ENCODE measurements at places on chromosomes 2 and 18.

- DNase-seq = no peak
Measured at GRCh38 chr2:135257383-135258090, 205.4 kb downstream of the RAB3GAP1 start.

GRCh38 chr2:85459771-85460170 lies 41.3 kb downstream of the SH2D6 start:
- no peak for DNase-seq

GRCh38 chr2:189076572-189076971 lies 102.4 kb downstream of the COL3A1 start:
- DNase-seq = no peak

- no peak for DNase-seq
Measured at GRCh38 chr2:163066085-163066484, 227.5 kb upstream of the KCNH7 start.

DNA sequence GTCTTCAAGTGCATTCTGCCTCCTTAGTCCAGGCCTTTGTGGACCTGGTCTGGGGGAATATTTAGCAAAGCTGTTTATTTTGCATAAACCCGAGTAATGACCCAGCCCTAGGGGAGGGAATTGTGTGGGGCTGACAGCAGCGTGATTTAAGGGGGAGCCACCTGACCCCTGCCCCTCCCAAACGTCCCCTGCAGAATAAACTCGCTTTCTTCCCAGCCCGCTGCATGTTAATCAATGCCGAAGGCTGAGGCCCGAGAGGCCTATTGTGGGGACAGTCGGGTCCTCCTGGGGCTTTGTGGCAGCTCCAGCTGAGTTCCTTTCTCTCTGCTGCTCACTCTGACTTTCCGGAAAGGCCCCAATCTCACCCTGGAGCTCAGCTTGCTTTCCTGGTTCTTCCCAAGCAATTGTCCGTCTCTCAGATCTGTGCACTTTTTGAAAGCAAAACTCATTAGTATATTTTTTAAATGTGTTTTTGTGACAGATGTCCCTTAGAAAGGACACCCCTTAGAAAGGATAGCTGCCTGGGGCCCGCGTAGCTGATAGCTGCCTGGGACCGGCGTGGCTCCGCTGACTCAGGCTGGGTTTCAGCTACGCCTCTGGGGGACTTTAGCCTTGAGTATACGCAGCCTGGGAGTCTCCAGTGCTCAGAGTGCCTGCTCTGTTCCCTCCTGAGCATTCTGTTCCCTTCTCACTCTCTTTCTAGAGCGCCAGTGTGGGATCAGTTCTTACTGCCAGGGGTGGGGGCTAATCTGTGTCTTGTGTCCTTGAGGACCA lies 158.3 kb downstream of the GLI2 start:
- DNase-seq = no peak

DNA sequence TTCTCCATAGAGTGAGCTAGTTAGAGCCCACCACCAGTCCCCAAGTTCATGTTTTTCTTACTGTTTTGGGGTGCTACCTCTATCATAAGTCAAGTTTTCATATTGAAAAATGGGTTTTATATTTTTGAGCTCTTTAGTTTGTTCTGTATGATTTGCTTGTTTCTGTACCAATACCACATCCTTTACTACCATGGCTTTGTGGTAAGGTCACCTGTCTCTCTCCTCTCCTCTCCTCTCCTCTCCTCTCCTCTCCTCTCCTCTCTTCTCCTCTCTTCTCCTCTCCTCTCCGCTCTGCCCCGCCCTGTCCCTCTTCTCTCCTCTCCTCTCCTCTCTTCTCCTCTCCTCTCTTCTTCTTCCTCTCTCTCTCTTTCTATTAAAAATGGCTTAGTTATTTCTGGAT lies 22.1 kb upstream of the LBH start:
- no peak for DNase-seq

DNA sequence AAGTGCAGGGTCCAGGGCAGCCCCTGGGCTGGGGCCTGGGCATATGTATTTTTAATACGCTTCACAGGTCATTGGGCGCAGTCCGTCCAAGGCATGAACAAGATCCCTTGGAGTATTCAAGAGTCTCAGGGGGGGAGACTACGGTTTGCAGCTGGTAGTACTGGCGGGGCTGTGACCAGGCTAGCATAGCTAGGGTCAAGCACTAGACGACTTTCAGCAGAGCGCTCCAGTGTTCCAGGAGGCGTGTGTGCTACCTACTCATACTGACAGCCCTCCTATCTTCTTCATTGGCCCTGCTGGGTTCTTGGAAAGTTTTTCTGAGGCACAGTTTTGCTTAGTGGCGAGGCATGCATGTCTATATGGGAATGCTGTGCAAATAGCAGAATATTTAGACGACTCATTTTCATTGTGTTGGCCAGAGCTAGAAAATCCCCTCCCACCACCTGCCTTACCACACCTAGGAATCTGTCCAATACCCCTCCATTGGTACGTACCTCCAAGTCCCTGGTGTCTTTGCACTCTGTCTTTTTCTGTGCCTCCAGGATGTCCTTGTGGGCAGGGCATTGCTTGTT lies 68.2 kb downstream of the GLI2 start:
- DNase-seq = no peak

DNA sequence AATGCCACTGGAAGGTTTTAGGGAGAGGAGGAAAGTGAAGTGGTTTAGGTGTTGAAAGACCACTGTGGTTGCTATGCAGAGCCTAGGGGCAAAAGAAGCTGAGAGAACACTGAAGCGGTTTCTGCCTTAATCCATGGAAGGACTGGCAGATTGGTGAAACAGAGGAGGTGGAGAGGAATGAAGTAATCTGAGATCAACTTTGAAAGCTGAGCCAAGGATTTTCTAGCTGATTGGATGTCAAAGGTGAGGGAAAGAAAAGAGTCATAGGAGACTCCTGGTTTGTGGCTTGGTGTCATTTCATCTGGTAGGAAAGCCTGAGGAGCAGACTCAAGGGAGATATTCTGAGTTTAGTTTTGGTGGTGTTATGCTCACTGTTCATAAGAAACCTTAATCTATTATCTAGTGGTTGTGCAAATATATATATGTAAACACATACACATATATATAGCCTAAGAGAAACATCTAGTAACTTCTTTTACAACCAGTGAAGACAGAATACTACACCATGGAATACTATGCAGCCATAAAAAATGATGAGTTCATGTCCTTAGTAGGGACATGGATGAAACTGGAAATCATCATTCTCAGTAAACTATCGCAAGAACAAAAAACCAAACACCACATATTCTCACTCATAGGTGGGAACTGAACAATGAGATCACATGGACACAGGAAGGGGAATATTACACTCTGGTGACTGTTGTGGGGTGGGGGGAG lies 134.1 kb upstream of the CREB1 start:
- DNase-seq = peak; percentile 3

DNA sequence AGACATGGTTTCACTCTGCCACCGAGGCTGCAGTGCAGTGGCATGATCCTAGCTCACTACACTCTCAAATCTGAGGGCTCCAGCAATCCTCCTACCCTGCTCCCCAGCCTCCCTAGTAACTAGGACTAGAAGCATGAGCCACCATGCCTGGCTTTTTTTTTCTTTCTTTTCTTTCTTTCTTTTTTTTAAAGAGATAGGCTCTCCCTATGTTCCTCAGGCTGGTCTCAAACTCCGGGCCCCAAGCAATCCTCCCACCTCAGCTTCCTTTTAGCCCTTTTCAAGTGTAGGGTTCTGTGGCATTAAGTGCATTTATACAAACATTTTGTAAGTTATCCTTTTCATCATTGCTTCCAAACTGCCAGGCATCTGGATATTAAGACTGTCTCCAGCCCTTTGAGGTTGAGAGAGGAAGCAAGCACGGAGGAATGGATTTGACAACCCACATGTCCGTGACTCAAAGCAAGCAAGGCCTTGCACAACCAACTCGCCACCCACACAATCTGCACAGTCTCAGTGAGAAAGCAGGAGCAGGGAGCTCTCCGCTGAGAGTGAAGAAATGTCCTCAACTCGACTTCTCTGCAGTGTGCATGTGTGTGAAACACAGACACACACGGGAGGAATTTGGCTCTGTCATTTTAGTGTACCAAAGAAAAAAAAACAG lies 65.6 kb downstream of the ATP8B1 start:
- peak; percentile 92 for DNase-seq

GRCh38 chr2:159774370-159774990 lies 23.5 kb downstream of the CD302 start:
- no peak for DNase-seq

DNA sequence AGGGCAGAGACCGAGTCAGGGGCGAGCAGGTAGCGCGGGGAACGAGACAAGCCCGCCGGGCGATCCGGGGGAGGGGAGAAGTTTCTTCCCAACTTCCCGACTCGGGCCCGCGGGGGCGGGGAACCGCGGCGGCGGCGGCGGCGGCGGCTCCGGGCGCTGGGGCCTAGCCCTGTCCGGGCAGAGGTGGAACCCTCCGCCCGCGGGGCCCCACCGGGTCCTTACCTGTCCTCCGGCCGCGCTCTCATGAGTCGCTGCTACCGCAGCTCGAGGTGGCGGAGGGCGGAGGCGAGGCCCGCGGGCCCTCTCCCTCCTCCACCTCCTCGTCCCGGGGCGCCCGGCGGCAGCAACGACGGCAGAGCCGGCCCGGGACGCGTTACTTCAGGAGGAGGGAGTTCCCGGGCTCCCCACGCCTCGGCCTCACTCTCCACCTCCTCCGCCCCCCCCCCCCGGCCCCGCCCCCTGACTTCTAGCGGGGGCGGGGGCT lies at the start of gene YES1:
TSS of gene YES1 (minus strand) at position 351 of the 484 bp plus-strand sequence. CDS start 55,415 bp downstream, outside the sequence.
- DNase-seq = peak; percentile 4

DNA sequence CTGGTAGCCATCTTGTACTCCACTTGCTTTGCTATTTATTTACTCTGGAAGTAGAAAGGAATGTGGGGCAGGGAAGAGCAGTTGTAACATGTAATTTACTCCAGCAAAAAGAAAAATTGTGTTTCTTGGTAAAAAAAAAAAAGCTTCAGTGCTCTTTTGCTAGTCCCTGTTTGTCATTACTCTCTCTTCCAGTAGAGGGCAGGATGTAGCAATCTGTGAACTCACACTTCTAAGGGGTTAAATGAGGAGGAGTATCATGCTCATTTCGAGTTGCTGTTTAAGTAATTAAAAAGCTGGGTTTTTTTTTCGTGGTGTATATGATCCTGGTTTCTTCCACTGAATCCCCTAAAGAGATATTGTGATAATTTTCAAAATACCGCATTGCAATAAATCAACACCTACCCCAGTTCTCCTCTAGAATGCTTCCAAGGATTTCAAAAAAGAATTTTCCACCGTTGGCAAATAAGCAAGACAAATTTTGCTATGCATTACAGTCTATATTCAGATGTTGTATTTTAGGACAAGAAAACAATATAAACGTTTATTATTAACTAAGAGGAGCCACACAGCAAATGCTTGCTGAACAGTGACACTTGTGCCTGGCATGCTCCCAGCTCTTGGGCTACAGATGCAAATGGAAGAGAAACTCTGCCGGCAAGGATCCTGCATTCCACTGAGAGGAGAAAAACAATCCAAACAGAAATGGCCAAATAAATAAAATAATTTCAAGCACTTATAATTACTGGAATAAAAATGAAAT lies 261.6 kb downstream of the ASXL3 start:
- no peak for DNase-seq

DNA sequence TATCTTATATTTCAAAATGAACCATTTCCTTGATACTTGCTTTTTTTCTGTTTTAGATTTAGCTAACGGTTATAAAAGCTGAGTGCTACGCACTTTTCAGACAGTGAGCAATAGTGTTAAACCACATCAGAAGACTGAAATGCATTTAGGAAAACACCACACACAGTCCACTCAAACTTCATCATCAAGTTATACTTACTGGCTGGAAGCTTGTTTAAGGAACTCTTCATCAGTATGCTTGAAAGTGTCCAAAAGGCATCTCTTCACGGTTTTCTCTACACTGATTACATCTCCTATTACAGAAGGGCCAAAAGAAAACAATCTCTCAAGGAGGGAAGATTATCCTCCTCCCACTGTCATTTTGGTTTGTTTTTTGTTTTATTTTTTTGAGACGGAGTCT lies 19.7 kb downstream of the ILKAP start:
- no peak for DNase-seq

DNA sequence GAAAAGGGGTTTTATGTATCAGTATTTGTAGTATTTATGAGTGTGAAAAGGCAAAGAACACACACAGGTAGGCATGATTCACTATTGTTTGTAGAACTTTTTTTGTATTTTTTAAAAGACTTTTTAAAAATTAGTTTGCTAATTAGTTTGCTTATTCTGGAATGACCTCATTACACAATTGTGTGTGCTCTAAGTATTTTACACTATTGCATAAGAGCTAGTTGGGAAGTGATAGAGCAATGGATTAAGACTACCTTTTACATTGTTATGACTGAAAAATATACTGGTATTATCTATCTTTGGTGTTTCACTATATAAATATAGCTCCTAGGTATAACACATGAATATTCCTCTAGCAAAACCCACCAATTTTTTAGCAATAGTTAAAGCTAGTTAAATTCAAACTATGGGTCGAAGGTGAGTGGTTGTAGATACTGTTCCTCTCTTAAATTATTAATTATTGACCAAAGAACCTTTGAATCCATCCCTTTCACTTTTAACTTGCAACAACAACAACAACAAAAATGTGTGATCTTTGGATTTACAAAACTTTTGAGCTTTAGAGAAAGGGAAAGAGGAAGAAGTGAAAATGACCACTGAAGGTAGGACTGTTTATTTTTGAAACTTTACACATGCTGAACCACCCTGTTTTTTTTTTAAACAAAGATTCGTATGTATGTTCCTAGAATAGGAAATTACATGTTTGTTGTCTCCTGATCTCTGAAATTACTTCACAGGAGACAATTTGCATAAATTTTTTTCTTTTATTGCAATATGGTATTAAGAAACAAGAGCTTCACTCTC lies 18.7 kb downstream of the ITPRID2 start:
- no peak for DNase-seq

- DNase-seq = no peak
Measured at GRCh38 chr2:21052044-21052443, 8.2 kb upstream of the APOB start.

DNA sequence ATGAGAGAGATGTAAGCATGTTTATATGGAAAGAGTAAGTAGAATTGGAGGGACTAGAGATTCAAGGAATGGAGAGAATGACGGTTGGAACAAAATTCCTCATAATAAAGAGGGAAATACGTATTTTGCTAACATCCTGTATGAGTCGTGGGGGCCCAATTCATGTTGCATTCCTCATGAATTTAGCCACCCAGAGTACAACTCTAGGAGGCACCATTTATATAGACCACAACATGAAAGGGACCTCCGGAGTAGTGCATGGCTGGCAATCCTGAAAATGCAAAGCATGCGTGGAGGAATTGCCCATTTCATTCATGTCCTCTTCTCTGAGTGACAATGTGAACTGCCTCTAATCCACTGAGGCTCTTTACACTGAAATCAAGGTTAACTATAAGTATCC lies 168.2 kb downstream of the ZEB2 start:
- no peak for DNase-seq

DNA sequence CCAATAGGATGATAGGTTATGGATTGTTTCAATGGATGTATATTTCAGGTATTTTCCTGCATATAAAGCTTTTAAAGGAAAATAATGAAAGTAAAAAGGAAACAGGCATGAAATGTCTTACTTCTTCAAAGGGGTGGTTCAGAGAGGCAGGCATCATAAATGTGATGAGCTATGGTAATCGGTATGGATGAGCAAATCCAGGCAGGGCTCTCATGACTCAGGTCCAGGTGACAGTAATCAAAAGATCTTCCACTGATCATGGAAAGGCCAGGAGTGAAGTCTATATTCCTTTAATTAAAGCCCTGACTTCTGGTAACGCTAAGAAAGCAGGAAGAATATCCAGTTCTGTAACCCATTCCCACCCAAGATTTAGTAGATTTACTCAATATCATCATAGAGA lies 48.7 kb upstream of the RGPD4 start:
- DNase-seq = no peak
